ENCODE measurements at places on chromosomes 1 and 21.

- no peak for DNase-seq
Observed at GRCh38 chr1:41444246-41444645, 40.2 kb downstream of the EDN2 start.

DNA sequence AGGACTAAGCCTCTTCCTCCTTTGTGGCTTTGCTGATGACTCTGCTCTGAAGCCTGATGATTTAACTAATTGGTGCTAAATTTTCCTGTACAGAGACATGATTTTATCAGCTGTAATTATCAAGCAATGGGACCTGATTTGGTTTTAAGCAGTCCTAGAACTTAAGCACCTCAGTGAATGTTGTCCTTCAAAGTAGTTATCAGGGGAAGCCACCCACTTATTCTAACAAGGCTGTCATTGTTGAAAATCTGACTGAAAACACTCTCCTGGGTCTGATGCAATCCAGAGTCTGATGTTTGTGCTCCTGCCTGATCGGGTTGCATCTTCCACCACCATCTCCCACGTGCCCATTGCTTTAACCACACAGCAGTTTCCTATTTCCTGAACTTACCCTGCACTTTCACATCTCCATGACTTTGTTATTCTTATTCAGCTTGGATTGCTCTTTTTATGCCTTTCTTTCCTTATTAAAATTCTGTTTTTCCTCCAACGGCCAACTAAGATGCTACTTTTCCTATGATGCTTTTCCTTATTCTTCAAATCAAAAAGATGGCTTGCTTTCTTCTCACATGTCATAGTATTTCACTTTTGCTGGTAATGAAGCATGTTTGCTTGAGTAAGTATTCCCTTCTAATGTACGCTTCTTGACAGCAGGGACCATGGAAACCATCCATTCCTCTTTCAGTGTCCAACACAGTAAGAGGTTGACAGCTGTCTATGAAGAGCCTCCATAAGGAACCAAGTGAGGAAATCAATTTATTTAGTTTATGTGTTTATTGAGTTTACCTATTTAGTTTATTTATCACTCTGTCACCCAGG lies 55.0 kb downstream of the S1PR1 start:
- peak; percentile 64 for DNase-seq

GRCh38 chr1:52603630-52604029 lies 1.5 kb downstream of the GPX7 start:
- DNase-seq, result no peak

DNA sequence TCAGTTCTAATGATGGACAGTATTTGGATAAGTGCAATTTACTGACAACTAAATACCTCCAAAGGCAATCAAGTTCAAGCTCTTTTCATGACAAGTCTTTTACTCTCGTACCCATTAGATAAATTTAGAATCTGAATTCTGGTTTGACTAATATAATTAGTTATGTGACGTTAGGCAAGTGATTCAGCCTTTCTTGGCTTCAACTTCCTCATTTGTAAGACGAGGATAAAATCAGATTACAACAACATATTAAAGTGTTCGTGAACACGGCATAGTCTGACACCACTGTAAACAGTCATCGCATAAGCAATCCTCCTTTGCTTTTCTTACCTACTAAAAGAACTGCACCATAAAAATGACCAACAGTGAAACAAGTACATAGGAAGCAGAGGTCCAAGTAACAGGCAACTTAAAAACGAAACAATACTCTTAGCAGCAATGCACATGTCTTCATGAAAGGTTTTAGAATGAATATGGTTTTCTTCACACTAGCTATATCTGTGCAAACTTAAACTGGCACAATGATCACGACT lies 25.7 kb downstream of the COA6 start:
- no peak for DNase-seq

- no peak for DNase-seq
Observed at GRCh38 chr1:81847063-81847462, 46.3 kb downstream of the ADGRL2 start.

DNA sequence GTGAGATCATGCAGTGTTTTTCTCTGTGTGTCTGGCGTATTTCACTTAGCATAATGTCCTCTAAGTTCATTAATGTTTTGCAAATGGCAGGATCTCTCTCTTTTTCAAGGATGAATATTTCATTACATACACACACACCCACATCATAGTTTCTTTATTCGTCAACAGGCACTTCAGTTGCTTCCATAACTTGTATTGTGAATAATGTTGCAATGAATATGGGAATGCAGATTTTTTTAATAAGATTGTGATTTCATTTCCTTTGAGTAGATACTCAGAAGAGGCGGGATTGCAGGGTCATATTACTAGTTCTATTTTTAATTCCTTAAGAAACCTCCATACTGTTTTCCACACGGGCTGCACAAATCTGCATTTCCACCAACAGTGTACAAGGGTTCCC lies 134.0 kb downstream of the CLEC20A start:
- DNase-seq, result no peak

- no peak for DNase-seq
Observed at GRCh38 chr21:44866780-44867179, 6.7 kb downstream of the PTTG1IP start.

DNA sequence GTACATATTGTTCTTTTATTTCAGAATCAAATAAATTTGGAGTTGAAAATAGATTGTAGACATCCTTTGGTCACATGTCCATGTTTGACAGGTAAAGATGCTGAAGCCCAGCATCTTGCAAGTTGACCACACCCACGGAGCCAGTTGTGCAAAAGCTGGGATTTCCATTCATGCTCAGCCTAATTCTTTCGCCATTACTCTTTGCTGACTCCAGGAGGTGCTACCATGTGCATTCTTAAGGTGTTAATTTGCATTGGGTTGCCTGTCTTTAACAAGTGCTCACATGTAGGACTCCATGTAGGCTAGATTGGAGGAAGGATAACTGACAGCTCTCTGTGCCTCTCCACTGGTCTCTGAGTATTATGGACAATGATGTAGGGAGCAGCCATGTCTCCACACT lies 660.7 kb downstream of the LMO4 start:
- DNase-seq, result no peak

GRCh38 chr1:185987611-185988321 lies 253.6 kb downstream of the HMCN1 start:
- no peak for DNase-seq

DNA sequence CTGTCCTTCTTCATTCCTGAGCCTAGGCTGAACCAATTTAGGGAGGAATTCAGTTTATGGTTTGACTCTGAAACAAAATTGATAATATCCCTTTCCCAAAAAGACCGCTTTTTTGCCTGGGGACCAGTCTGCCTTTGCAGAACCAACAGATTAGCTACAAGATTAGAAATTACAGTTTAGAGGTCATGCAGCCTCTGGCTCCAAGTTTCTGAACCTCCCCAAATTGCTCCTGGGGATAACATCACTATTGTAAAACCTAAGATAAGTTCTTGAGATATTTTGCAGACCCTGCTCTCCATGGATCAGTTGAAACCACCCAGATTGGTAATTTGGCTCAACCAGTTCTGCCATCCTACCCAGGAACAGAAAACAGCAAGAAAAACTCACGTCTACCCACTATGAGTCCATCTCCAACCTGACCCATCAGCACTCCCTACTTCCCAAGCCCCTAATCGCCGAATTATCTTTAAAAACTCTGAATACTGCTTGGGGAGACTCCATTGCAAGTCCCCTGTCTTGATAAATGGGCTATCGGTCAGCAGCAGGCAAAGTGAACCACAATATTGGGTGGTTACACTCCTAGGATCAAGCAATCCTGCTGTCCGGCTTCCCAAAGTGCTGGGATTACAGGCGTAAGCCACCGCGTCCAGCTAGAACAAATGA lies 605 bp upstream of the RABGGTB start:
- DNase-seq, result no peak

DNA sequence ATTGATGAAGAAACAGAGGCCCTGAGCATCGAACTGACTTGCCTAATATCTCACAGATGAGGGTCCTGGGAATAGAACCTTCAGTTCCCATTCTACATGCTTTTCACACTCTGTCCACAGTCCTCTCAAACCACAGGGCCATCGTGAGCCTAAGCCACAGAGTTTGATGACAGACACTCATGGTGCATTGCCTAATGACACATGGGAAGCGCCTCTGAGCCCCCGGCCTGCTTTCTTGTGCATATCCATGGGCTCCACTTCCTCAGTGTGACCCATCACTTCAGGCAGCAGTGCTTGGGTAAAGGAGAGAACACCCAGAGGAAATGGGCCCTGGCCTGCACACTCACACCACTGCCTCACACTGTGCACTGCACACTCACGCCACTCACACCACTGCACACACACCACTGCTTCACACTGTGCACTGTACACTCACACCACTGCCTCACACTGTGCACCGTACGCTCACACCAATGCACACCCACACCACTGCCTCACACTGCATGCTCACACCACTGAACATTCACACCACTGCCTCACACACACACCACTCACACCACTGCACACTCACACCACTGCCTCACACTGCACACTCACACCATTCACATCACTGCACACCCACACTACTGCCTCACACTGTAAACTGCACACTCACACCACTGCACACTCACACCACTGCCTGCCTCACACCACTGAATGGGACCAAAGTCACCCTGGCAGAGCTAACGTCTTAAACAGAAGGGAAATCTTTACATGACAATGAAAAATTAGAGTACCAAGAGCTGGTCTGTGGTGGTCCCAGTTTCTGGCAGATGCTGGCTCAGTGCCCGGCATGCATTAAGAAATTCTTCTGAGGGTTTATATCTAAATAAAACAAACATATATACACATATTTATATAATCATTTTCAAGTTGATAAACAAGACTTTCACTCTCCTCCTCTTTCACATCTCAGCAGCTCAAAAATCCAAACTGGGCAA lies 53.0 kb downstream of the KANK4 start:
- DNase-seq, result no peak
